Right forelimb (tissue), 1 donor: ENCODE measurements at places on chromosomes 2 and 18.
A peak's percentile ranks its signal among the peaks of the same experiment; 100 is the strongest.

DNA sequence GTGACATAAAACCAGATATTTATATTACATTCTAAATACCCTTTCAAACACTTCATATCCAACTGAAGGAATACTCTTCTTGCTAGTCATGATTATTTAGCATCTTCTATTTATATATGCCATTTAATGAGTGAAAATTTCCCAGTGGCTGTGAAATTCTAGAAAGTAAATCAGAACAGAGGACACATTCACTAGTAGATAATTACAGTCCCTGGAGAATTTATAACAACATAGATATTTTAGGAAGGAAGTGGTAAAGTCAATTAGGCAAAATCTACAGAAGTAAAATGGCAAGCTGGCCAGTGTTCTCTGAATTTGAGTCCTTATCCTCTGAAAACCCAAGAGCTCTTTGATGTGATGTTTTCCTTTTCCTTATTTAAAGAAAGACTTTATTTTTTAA lies 121.8 kb downstream of the PMAIP1 start:
- DNase-seq = no peak

- no peak for DNase-seq
These were observed 9.0 kb downstream of the OBSL1 start for GRCh38 chr2:219562049-219563020.

GRCh38 chr2:44943693-44944101 lies 2.2 kb downstream of the SIX3 start:
- no peak for DNase-seq

DNA sequence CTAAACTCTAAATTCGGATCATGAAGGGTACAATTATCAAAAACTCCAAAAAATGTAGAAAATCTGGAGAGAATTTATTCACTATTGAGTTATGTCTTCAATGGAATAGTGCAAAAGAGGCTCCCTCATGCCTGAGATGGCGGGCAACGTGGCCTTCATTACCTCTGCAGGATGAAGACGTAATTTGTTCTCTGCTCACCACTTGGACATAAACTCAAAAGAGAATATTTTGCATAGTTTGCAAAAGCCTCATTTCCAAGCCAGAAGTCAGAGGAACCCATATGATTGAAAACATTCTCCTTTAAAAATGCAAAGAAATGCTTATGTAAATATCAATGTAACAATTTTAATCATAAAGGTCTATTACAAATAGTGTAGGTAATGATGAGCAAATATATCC lies 58.7 kb downstream of the SLC25A12 start:
- no peak for DNase-seq

GRCh38 chr2:6139142-6139541 lies 447.0 kb downstream of the SOX11 start:
- DNase-seq = no peak

GRCh38 chr18:77102259-77103040 lies 30.1 kb downstream of the MBP start:
- DNase-seq = no peak

GRCh38 chr18:45282101-45282812 lies 333.0 kb upstream of the SLC14A2 start:
- DNase-seq = no peak

GRCh38 chr2:11121099-11121822 lies 34.0 kb upstream of the SLC66A3 start:
- DNase-seq = no peak

- DNase-seq = no peak
These were observed 8.0 kb downstream of the RAMP1 start for GRCh38 chr2:237867465-237867864.

GRCh38 chr2:31475692-31476091 lies 61.1 kb upstream of the XDH start:
- DNase-seq = no peak

GRCh38 chr18:63823516-63824219 lies 48.5 kb downstream of the SERPINB7 start:
- DNase-seq = no peak

DNA sequence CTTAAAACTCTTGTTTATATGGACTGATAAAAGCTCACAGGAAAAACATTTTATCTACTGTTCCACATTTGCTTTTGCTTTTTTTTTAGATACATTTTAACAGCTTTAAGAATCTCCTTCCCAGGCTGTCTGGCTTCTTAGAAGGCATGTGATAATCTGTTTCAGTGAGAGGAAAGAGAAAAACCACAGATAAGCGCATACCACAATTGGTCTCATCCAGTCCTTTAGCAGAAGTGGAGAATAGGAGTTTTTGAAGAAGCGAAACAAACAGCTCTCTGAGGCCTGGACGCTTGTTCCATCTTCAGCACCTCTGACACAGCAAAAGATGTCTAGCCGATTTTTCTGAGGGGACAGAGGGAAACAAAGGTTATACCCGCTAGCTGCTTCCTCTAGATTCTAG lies 37.6 kb downstream of the RMC1 start:
- DNase-seq = no peak

- DNase-seq = no peak
These were observed 96.3 kb upstream of the B3GNT2 start for GRCh38 chr2:62099523-62100175.

DNA sequence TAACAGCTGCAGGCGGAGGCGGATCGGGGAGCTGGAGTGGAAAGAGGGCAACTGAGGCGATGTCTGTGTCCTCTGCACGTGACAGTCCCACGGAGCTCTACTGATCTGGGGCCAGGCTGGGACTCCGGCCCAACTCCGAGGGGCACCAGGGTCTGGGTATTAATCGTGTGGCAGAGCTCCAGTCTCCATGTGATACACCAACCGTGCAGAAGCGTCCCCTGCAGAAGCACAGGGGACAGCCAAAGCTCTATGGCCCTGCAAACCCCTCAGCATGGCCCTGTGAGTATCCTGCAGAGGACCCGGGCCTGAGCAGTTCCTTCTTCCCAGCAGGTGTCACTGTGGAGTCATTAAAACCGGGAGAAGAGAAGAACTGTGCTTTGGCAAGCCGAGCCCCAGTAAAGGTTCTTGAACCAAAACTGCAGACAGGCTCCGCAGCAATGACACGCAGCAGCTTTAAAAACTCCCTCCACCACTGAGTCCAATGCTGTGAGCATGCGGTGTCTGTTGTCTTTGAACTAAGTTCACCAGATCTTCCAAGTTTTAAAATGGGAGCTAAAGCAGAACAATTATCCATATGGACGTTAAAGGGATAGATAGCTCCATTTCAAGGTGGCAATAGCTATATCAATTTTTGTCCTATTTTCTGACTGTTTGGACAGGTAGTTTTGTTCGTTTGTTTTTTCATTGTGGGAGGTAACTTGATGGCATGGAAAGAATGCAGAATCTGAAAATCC lies 79.4 kb downstream of the TMEM182 start:
- DNase-seq = peak; percentile 56

DNA sequence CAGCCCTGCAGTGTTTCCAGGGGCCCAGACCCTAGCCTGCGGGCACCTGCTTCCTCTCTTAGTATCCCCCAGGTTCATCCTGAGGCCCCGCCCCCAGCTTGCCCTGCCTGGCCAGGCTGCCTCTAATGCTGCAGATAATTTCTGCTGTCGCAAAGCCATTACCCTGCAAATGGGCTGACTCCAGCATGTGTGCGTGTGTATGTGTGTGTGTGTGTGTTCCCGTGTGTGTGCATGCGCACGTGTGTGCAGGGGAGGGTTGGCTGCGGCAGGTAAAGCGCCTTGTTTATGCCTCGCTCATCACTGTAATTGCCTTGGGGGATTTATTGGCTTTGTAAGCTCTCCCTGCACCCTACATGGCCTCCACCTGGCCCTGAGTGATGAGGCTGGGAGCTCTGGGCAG lies 7.6 kb upstream of the PRSS56 start:
- no peak for DNase-seq

GRCh38 chr2:98634406-98635092 lies 26.2 kb downstream of the UNC50 start:
- DNase-seq = no peak

DNA sequence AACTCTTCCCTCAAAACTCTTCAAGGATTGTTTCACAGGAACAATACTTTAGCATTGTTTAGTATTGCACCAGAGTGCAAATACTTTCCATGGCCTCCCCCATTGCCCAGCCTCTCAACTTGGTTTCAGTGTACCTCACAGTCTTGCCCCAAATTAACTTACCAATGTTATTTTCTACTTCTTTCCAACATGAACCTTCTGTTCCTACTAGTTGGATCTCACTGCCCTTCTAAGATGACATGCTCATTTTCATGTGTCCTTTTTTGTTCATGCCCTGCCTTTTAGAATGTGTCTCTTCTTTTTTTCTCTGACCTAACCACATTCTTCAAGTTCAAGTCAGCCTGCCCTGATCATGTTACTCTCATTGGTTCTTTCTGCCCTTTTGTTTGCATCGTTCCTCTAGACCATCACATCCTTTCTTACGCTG lies 4.1 kb downstream of the SPATS2L start:
- DNase-seq = no peak

GRCh38 chr18:57125627-57126026 lies 21.3 kb upstream of the BOD1L2 start:
- no peak for DNase-seq

DNA sequence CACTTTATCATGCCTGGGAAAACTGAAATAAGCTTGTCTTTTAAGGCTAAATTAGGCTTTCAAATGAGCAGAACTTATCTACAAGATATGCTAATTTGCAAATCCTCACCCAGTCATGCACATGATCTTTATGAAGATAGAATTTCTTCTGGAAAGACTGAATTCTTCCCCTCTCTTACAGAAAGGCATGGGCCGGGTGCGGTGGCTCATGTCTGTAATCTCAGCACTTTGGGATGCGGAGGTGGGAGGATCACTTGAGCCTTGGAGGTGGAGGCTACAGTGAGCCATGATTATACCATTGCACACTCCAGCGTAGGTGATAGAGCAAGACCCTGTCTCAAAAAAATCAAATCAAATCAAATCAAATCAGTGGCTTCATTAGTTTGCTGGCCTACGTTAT lies 11.7 kb upstream of the FOXI3 start:
- DNase-seq = no peak

DNA sequence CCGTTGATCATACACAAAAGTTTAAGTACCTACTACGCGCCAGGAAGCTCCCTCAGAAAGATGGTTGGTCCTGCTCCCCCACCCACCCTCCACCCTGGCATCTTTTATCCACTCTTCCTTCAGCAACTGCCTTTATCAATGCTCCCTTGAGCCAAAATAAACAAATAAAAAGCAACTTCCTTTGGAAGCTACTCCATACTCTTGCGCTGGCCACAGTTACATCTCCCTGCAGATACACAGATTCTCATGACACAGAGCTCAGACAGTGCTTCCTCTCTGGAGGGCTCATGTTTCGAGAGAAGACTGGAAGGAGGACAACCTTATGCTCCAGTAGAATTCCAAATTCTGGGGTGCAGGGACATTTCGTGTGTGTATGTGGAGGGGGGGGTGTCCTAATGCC lies 3.8 kb upstream of the STEAP3 start:
- no peak for DNase-seq

DNA sequence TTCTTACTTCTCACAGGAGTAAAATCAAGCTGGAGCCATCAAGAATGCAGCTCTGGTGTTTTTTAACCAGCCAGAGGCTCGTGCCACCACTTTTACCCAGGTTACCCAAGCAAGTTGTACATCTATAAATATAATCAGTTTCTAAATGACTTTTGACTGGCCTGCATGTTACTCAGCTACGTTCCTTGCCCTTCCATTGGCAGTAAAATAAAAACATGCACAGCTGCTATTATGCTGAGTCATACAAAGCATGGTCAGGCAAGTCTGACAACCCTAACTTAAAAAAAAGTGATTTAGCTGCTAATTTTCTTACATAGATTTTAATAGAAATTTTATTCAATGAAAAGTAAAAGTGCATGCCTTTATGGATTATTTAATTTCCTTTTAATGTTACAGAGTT lies 111.7 kb upstream of the CSRNP3 start:
- DNase-seq = no peak

GRCh38 chr2:96249654-96250053 lies 16.1 kb downstream of the TMEM127 start:
- no peak for DNase-seq

GRCh38 chr2:8572712-8573233 lies 109.1 kb upstream of the ID2 start:
- no peak for DNase-seq

DNA sequence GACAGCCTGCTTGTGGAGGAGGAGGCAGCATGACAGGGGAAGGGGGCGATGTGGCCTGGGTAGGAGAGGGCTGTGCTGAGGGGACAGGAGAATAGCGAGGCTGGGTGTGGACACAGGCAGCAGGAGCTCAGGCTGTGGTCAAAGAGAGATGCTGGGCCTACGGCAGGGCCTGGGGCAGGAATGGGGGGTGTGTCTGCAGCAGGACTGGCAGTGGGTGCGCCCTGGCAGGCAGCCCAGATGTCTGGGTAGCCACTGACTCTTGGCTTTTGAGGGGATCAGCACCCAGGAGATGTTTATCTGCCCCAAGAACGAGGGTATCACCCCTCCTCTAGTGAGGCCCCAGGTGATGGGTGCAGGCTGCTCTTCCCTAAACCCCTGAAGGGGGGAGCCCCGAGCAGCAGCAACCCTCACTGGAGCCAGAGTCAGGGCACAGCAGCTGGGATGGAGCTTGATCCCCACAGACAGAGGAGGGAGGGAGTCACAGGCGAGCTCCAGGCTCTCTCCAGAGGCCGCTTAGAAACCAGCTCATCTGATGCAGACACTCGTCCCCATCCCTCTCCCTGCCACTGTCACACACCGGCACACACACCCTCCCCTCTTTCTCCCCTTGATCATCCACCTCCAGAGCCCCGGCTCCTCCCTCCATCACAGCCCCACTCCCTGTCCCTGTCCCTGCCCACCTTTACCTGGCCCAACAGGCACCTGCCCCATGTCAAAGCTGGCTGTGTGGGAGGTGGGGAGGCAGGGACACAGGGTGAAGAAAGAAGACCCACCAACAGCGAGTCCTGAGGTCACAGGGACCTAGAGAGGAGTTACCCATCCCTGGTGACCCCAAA lies 29.8 kb upstream of the TNS1 start:
- DNase-seq = no peak
